Colonic mucosa (tissue), 4 donors: ENCODE measurements at places on chromosomes 16 and 17.

DNA sequence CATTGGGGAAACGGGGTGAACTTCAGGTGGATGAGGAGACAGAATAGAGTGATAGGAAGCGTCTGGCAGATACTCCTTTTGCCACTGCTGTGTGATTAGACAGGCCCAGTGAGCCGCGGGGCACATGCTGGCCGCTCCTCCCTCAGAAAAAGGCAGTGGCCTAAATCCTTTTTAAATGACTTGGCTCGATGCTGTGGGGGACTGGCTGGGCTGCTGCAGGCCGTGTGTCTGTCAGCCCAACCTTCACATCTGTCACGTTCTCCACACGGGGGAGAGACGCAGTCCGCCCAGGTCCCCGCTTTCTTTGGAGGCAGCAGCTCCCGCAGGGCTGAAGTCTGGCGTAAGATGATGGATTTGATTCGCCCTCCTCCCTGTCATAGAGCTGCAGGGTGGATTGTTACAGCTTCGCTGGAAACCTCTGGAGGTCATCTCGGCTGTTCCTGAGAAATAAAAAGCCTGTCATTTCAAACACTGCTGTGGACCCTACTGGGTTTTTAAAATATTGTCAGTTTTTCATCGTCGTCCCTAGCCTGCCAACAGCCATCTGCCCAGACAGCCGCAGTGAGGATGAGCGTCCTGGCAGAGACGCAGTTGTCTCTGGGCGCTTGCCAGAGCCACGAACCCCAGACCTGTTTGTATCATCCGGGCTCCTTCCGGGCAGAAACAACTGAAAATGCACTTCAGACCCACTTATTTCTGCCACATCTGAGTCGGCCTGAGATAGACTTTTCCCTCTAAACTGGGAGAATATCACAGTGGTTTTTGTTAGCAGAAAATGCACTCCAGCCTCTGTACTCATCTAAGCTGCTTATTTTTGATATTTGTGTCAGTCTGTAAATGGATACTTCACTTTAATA is 7.0 kb upstream of the TMEM235 start:
- no peak overlapping the region for H3K4me3 ChIP-seq
- H3K4me1 ChIP-seq: no peaks in the 10 kb centered on the region
- no peaks in the 10 kb centered on the region for H3K36me3 ChIP-seq
- H3K27ac ChIP-seq: no peak overlapping the region

DNA sequence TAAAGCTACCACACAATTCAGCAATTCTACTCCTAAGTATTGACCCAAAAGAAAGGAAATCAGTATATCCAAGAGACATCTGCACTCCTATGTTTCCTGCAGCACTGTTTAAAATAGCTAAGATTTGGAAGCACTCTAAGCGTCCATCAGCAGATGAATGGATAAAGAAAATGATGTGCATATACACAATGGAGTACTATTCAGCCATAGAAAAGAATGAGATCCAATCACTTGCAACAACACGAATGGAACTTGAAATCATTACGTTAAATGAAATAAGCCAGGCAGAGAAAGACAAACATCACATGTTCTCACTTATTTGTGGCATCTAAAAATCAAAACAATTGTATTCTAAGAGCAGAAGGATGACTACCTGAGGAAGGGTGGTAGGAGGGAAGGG is 1.5 kb downstream of the SLFN11 start:
- no peak overlapping the region for H3K27ac ChIP-seq
- peaks cover 9% of the 10 kb centered on the region for H3K27me3 ChIP-seq
- H3K4me3 ChIP-seq: no peak overlapping the region
- H3K36me3 ChIP-seq: no peaks in the 10 kb centered on the region
- no peaks in the 10 kb centered on the region for H3K4me1 ChIP-seq

GRCh38 chr16:89720551-89720812 is 216 bp downstream of the VPS9D1 start:
- peaks cover 10% of the 10 kb centered on the region for H3K36me3 ChIP-seq
- peak overlapping the region; percentile 88 for H3K27ac ChIP-seq
- DNase-seq: peak; percentile 74
- H3K27me3 ChIP-seq: no peaks in the 10 kb centered on the region
- peak overlapping the region; percentile 94 for H3K4me3 ChIP-seq

DNA sequence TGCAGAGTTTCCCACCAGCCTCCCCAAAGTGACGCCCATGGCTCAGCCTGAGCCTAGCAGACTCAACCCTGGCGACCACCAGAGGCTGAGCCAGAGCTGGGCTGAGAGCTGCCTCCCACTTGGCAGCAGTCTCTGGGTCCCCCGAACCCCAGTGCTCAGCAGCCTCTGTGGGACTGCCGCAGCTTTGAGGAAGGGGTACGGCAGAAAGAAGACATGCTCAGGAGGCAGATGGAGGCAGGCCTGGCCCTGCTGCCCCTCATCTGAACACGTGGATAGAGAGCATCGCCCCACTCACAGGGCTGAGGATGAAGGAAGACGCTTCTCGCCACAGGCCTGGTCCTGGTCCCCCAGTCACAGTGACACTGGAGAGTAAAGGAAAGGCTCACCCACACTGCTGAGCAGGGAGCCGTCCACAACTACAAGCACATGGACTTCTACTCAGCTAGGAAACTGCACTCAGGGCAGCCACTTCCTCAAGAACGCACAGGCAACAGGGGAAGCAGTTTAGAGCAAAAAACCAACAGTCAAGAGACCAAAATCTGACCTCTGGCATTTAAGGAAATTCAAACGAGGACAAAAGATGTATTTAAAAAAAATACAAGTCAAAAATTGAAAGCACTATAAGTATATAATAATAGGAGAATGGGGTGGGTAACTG is 45.2 kb upstream of the GSG1L start:
- H3K4me1 ChIP-seq: no peaks in the 10 kb centered on the region
- no peak overlapping the region for H3K27ac ChIP-seq
- H3K27me3 ChIP-seq: no peaks in the 10 kb centered on the region
- DNase-seq: no peak
- H3K4me3 ChIP-seq: no peak overlapping the region
- peaks cover 14% of the 10 kb centered on the region for H3K36me3 ChIP-seq

- H3K4me1 ChIP-seq: peaks cover 20% of the 10 kb centered on the region
- H3K27me3 ChIP-seq: no peaks in the 10 kb centered on the region
- no peak for DNase-seq
- no peaks in the 10 kb centered on the region for H3K36me3 ChIP-seq
- no peak overlapping the region for H3K4me3 ChIP-seq
Measured at GRCh38 chr17:4849011-4849536, 15.9 kb downstream of the MINK1 start.

DNA sequence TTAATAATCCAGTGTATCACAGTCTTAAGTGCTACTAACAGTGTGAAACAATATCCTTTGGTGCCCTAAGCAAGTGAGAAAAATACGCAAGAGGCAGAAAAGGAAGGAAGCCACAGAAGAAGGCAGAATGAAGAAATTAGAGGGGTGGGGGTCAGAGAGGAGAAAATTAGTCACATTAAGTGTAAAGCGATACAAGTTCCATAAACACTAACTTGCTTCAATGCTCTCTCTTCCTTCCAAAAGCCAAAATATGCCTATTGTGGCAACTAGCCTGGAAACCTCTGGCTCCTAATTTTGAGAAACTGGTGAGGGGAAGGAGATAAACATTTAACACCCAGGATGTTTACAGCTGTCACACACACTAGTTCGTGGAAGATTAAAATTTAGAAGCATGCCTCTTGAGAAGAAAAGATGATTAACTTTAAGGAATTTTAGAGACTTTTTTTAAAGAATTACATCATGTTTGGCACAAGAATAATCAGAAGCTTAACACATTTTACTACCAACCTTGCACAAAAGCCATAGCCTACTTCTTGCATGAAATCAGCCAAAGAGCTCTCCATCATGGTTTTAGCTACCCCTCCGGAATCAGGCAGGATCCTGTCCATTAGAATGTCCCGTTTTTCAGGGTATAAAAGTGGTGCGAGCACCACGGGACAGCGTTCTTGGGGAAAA is 44.7 kb downstream of the CNOT1 start:
- H3K4me3 ChIP-seq: no peak overlapping the region
- H3K4me1 ChIP-seq: no peaks in the 10 kb centered on the region
- H3K27me3 ChIP-seq: no peaks in the 10 kb centered on the region

DNA sequence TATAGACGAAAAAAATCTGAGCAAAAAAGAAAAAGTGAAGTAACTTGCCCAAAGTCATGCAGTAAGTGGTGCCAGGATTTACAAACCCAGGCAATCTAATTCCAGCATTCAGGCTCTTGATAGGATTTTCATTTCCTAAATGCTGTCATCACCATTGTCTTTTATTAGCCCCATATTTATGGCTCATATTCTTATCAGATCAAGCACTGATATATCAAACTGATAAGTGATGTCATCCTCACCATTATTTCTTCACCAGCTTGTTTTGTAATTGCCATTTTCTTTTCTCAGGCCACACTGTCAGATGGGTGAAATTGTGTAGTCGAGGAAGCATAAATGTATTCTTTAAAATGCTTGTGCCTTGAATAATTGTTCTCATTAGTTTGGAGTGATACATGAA is 1.3 kb downstream of the RAD51C start:
- no peaks in the 10 kb centered on the region for H3K36me3 ChIP-seq
- no peaks in the 10 kb centered on the region for H3K27me3 ChIP-seq
- no peak for DNase-seq
- H3K4me3 ChIP-seq: no peak overlapping the region
